CD4-positive, alpha-beta T cell treated with Interleukin-6 at 100 ng/mL for 8 hours (primary cell): ENCODE measurements at places on chromosomes 7 and 10.

DNA sequence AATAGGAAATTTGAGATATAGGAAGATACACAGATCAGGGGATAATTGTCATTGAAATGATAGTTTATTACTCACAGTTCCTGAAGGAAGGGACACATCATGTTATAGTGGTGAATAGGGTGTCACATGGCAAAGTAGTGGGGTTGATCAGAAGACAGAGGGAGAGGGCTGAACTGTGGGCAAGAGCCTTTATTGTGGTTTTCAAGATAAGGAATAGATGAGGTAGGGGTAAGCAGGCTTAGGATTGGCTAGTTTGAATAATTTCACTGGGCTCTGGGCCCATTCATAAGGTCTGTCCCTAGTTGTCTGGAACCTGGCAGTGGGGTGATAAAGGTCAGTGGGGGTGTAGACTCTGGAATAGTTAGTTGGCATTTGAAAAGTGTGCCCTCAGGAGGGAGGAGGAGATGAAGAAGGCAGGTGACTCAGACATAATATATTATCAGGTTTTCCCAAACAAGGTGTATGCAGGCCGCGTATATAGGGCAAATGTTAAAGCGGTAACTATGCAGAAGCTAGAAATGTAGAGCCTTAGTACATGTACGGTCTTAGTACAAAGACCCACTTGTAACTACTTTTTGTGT lies 18.5 kb downstream of the FGL2 start:
- no peak for DNase-seq

GRCh38 chr10:85645053-85645452 lies 721.5 kb downstream of the GRID1 start:
- DNase-seq, result no peak

DNA sequence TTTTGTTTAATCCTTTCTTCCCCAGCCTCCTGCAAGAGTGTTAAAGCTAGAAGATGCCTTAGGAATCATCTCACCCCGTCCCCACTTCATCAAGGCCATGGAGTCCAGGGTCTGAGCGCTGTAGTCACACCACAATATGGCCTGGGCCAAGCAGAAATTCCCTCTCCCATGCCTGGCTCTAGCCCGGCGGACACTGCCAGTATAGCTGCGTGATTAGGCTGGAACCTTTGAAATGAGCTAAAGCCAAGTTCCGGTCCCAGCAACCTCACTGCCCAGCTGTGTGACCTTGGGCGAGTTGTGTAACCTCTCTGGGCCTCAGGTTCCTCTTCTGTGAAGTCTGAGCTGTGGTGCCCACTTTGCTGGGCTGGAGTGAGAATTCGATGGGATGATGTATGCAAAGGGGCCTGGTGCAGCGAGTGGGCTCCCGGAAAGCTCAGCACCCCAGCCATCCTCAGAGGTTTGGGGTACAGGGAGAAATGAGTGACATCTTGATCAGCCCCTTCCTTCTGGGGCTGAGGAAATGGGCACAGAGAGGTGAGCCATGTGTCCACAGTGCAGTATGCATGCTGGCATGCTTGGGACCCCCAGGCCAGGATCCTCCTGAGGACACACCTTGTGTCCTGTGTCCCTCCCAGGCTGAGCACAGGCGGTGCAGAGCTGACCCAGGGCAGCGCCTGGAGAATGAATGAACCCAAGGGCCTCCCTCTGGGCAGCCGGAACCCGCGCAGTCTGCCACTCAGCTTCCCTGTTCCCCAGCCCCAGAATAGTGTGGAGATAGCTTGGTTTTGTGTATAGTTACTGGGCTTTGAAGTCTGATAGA lies 118.6 kb downstream of the ZMIZ1 start:
- no peak for DNase-seq

- no peak for DNase-seq
These were observed 37.6 kb downstream of the VWA2 start for GRCh38 chr10:114276671-114277070.

- DNase-seq, result no peak
These were observed 33.5 kb upstream of the AUTS2 start for GRCh38 chr7:69564454-69565417.

DNA sequence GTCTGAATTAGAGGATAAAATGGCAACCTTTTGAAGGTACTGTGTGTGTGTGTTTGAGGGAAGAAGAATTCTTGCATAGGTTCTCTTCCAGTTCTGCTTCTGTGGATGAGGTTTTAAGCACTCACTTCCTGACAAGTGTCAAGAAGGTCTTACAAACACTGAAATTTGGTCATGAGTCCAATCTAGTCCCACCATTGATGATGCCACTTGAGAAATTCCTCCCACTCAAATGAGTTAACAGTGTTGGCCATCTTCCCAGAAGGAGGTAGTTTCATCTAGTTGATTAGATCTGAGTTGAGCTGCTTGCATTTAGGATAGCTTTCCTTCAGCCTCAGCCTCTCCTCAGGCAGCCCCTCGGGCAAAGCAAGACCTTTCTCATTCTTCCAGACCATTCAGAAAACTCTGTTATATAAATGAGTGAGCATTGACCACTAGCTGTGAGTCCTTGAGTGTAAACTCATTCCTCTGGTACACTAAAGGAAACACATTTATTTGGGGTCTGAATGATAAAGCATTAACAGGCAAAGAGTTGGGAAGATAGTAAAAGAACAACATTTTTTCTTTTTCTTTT lies 189.5 kb downstream of the TRIL start:
- DNase-seq, result no peak

DNA sequence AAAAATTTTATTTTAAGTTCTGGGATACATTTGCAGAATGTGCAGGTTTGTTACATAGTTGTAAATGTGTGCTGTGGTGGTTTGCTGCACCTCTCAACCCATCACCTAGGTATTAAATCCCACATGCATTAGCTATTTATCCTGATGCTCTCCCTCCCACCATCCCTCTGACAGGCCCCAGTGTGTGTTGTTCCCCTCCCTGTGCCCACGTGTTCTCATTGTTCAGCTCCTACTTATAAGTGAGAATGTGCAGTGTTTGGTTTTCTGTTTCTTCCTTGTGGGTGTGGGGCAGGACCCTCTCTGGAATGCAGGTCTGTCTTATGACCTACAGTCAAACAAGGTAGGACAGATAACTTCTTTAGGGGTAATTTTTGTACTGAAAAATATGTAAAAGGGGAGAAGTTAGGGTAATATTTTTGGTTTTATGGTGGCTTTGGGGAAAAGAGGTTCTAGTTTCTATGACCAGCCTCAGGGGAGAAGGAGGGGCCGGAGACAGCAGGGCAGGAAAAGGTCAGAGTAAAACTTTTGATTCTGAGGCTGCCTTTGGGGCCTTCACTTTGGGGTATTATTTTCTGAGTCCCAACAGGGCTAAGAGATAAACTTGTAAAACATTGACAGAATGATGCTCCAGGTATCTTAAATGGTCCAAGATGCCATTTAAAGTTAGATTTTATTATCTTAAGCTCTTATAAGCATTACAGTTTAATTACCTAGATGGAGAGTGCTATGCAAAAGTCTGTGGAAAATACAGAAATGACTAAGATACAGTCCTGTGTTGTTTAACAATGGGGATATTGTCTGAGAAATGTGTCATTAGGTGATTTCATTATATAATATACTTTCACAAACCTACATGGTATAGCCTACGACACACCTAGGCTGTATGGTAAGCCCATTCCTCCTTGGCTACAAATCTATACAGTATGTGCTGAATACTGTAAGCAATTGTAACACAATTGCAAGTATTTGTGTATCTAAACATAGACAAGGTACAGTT lies 354.8 kb downstream of the ABCA13 start:
- DNase-seq, result no peak

DNA sequence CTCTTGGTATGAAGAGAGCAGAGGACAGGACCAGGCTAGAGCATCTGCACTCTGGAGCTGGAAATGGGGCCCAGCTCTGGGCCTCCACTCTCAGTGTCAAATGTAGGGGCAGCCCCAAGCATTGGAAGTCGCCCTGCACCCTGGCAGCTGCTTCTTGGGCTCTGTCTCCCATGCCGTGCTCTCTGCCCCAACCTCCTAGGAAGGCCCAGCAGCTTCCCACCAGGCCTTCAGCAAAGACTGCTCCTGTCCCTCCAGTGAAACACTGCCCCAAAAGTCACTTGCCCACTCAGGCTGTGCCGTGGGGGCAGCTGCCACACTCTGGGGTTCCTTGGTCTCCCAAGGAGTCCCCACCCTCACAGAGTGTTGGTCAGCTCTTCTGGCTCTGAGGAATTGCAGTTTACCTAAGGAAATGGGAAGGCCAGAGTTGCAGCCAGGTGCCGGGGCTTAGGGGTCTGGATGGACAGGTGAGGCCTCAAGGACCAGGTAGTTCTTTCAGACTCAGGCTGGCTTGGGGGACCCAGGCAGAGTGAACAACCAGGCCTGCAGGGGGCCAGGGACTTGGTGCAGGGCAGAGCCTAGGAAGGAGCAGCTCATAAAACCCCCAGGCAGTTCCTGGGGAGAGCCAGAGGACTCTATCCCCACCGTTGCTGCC lies 9.4 kb upstream of the OPN4 start:
- no peak for DNase-seq

DNA sequence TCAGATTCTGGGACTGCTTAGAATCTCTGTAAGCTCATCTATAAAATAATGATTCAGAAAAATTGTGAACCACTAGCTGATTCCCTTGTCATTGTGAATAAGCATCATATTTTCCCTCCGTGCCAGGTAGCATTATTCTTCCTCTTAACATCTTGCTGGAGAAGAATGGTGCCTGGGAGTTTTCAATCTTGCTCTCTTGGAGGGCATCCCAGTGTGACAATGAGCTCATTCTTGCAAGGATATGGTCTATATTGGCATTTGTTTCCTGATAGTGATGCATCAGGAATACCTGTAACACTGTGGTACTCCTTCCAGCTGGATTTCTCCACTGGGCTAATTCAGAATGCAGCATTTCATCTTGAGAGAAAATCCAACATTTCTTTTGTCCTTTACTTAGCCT lies 126.4 kb upstream of the ITGB1 start:
- no peak for DNase-seq

GRCh38 chr10:5293691-5294550 lies 70.8 kb upstream of the UCN3 start:
- peak; percentile 67 for DNase-seq

- no peak for DNase-seq
These were observed 45.0 kb downstream of the PANK1 start for GRCh38 chr10:89600041-89600440.

DNA sequence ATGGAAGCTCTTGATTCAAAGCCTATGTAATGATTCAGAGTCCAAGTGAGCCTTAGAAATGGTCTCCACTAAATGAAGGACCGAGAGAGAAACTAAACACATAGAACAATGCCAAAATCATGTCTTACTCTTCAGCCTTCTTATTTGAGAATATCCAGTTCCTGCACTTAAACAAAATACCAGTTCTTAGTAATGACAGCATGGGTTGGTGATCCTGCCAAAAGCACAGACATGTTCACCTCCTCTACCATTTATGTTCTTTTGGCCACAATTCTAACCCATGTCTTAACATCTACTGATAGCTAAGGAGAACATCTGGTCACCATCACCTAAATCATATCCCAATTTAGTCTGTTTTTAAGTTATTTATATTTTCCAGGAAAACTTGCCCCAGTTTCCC lies 239.6 kb upstream of the PTN start:
- DNase-seq, result no peak

DNA sequence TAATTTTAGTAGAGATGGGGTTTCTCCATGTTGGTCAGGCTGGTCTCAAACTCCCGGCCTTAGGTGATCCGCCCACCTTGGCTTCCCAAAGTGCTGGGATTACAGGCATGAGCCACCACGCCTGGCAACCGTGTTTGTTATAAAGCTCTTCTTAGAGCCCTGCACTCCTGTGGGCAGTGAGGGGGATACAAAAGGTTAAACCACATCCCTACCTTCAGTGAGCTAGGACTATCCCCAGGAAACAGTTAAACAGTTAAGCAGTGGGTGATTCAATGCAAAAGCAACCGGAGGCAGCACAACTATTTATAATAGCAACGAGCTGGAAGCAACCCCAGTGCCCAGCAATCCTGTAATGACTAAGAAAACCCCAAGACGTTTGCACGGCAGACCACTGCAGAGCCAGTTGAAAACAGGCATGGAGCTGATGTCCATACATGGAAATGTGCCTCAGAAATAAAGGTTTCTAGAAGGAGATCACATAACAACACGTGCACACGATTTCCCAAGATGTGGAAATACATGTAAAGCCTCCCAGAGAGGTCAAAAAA lies 107.2 kb upstream of the LYZL2 start:
- no peak for DNase-seq

- DNase-seq, result no peak
These were observed 144.5 kb upstream of the YAE1 start for GRCh38 chr7:39421661-39422060.

DNA sequence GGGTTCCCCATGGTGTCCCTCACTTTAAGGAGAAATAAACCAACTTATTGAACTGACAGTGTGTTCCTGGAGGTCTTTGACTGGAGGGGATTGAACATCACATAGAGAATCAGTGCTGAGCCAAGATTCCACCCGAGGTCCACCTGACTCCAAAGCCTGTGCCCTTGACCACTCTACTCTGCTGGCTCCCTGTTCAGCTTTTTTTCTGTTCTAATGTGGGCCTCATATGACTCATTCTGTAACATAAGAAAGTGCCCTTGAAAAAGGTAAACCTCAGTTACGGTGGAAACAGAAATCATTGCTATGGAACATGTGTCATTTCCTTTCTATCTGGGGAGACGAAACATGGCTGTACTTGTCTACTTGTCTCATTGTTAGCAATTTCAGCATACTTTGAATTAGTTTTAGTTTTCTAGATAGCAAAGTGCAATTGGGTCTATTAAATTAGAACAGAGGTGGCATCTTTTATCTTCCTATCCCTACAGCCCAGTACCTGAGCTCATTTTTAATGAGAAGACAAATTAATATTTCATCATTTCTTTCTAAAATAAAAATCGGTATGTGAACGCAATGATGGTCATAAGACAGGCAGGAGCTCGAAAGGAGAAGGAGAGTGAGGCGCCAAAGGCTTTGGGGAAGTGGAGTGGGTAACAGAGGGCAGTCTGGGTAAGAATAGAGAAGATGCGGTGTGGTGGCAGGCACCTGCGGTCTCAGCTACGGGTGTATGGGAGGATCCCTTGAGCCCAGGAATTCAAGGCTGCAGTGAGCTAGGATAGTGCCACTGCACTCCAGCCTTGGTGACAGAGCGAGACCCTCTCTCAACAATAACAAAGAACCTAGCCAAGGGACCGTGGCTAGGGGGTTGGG lies 1.5 kb downstream of the GSDME start:
- DNase-seq, result no peak

- no peak for DNase-seq
These were observed 363.0 kb downstream of the SH2D4B start for GRCh38 chr10:80900661-80901060.

DNA sequence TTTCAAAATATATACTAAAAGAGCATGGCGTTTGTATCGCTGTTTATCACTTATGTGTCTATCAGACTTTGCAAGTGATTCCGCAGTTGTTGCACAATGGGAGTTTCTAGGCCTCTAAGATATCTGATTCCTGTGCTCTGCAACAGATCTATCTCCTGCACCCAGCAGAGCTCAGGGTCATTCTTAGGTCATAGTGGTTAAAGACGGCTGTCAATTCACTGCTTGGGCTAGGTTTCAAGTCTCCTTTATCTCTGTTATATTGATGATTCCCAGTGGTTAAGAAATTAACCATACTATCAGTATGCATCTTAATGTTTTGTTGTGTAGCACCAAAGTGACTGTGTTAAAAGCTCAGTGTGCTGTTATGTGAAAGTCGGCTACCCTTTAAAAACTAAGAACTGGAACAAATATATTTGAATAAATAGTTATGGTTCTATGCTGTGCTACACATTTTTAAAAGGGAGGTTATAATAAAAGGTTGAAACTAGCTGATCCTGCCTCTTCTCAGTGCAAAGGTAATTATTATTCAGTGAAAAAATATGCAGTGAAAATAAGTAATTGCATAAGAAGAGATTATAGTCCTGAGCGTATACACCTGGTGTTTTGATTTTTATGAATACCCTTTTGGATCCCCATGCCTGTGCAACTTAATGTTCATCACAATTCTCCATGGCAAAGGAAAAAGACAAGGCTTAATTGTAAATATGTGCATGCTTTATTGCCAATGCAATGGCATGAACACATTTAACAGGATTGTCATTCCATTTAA lies 24.0 kb downstream of the HOXA1 start:
- DNase-seq, result no peak
